ENCODE measurements at places on chromosomes 5 and 9.

DNA sequence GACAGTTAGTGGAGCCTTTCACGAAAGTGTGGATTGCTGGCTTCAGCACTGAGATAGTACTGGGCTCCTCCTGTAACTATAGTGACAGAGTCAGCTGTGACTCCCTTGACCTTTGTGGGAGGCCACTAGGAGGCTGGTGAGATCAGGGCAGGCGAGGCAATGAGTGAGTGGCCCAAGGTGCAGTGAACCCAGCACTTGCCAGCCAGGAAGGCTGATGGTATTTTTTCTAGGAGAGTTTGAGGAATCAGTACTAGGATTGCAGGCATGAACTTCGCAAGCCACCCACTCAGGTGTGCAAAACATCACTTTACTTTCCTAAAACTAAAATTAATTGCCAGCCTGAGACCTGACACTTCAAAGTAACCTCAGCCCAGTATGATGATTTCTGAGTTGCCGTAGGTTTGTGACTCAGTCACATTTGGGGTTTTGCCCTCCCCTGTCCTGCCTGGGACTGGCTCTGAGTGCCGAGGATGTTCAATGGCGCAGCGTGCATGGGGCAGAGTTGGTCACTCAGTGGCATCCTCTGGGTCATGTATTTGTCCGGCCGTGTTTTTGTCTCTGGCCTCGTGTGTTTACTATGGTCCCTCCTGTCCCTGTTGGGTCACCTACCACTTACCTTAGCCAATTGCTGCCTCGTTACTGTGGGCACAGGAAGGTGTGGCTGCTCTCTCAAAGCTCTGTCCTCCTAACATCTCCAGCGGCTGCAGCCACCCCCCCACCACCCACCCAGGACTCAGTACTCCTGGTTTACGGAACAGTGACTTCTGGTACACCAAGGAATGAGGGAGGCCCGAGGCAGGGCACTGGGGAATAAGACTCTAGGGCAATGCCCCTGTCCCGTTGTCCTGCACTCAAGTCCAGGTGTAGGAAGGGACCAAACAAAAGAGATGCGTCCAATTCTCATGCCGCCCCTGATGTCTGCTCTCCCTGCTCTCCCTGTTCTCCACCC is 67.2 kb downstream of the IL31RA start:
- H3K4me1 ChIP-seq = no peaks in the 10 kb centered on the region
- H3K27me3 ChIP-seq = no peaks in the 10 kb centered on the region
- H3K27ac ChIP-seq = no peak overlapping the region
- DNase-seq = no peak

DNA sequence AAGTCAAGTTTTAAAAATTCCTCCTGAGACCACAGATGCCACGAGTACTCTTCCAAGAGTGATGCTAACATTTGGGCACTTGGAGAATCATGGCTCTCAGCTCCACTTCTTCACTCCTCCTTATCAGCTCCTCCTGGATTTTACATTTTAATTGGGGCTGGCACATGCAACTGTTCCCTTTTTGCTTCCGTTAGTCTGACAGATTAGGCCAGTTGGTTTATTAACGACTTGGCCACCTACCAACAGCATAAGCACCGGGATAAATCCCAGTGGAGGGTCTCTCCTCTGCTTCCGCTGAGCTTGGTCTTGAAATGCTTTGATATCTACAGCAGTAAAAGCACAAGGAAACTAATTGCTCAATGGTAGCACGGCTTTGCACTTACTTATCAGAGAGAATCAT is 134.6 kb upstream of the RASEF start:
- no peak for DNase-seq
- H3K36me3 ChIP-seq = no peaks in the 10 kb centered on the region
- H3K27ac ChIP-seq = no peak overlapping the region

- no peak overlapping the region for H3K4me3 ChIP-seq
- H3K4me1 ChIP-seq = no peaks in the 10 kb centered on the region
- no peaks in the 10 kb centered on the region for H3K27me3 ChIP-seq
- no peak for DNase-seq
- no peaks in the 10 kb centered on the region for H3K36me3 ChIP-seq
- H3K27ac ChIP-seq = no peak overlapping the region
These were observed 82.0 kb upstream of the HAPLN1 start for GRCh38 chr5:83802686-83803085.

- H3K27ac ChIP-seq = no peak overlapping the region
- peaks cover 21% of the 10 kb centered on the region for H3K4me1 ChIP-seq
- no peaks in the 10 kb centered on the region for H3K36me3 ChIP-seq
- no peak for DNase-seq
These were observed 153.8 kb downstream of the GOLPH3 start for GRCh38 chr5:32020271-32020670.

DNA sequence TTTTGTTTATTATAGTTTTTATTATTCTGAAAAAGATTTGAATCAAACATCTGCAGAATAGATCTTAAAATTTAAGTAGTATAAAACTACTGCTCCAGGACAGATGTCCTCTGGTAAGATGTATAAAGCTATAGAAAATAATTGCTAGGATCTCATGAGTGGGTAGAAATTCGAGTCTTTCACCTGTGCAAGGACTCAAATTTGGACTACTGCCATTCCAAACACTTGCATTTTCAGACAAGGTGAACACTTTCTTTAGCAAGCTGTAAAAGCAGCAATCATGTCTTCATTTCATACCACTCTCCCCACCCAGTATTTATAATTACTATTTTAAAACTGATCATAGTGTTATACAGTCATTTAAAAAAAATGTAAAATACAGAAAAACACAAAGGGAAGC is 20.7 kb downstream of the SKP2 start:
- no peak overlapping the region for H3K27ac ChIP-seq
- no peak for DNase-seq
- H3K36me3 ChIP-seq = no peaks in the 10 kb centered on the region
- no peak overlapping the region for H3K4me3 ChIP-seq
- no peaks in the 10 kb centered on the region for H3K4me1 ChIP-seq
- no peaks in the 10 kb centered on the region for H3K27me3 ChIP-seq

- H3K4me3 ChIP-seq = no peak overlapping the region
- H3K27me3 ChIP-seq = no peaks in the 10 kb centered on the region
- DNase-seq = no peak
- no peaks in the 10 kb centered on the region for H3K4me1 ChIP-seq
- H3K27ac ChIP-seq = no peak overlapping the region
These were observed 61.3 kb upstream of the MTAP start for GRCh38 chr9:21741151-21741550.

DNA sequence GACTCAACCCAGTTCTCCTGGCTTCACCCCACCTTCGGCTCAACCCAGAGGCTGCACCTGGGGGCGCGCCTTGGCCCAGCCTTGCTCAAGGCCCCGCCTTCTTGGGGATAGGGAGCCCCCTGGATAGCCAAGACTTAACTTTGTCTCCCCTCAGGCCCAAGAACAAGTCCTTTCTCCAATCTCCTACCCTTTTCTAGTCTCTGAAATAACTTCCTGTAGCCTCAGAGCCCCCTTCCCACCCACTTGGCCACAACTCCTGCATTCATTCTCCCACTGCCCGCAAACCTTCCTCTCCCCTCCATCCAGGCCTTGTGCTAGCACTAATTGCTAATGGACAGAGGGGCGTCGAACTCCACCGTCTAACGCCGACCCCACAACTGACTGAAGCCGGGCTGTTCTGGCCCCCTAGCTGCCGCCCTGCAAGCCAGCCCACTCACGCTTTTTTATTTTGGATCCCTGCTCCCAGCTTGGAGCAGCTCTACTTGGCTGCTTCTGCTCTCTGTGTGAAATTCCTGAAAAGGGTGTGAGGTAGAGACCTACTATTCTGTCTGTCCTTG is 579 bp upstream of the ASTN2 start:
- no peaks in the 10 kb centered on the region for H3K36me3 ChIP-seq
- H3K4me1 ChIP-seq = peaks cover 14% of the 10 kb centered on the region
- DNase-seq = no peak
- H3K4me3 ChIP-seq = peak overlapping the region; percentile 32
- no peaks in the 10 kb centered on the region for H3K27me3 ChIP-seq
- H3K27ac ChIP-seq = no peak overlapping the region

DNA sequence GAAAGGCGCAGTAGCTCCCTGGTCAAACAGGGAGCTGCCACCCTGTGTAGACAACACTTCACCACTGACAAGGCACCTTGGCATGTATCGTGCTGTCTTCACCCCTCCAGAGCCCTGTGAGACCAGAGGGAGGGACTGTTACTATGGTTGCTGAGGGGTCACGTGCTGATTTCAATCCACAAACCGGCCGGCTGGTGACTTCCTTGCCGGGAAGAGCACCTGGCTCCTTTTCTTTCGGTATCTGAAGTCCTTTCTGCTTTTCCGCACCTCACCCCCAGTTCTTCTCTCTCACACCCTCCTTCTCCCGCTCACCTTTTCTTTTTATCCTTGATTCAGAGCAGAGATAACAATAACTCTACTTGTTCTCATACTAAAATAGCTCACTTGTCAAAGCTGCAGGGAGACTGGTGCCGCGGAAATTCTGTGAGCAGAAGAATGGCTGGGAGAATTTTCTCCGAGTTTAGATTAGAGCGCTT is 327.2 kb downstream of the ZSWIM6 start:
- no peaks in the 10 kb centered on the region for H3K4me1 ChIP-seq
- H3K27ac ChIP-seq = no peak overlapping the region
- no peak for DNase-seq
- H3K4me3 ChIP-seq = no peak overlapping the region
- H3K27me3 ChIP-seq = no peaks in the 10 kb centered on the region
- H3K36me3 ChIP-seq = no peaks in the 10 kb centered on the region

- no peaks in the 10 kb centered on the region for H3K27me3 ChIP-seq
- no peaks in the 10 kb centered on the region for H3K36me3 ChIP-seq
- DNase-seq = no peak
- H3K4me3 ChIP-seq = no peak overlapping the region
- H3K4me1 ChIP-seq = no peaks in the 10 kb centered on the region
These were observed 345.8 kb upstream of the KLF9 start for GRCh38 chr9:70760228-70760627.

GRCh38 chr5:167916261-167916691 is 375.2 kb upstream of the WWC1 start:
- H3K4me1 ChIP-seq = no peaks in the 10 kb centered on the region
- H3K36me3 ChIP-seq = no peaks in the 10 kb centered on the region
- H3K27ac ChIP-seq = no peak overlapping the region
- no peak for DNase-seq

- H3K36me3 ChIP-seq = no peaks in the 10 kb centered on the region
- H3K4me3 ChIP-seq = no peak overlapping the region
- H3K27ac ChIP-seq = peak overlapping the region; percentile 68
These were observed 29.9 kb downstream of the RUSC2 start for GRCh38 chr9:35519692-35520363.

DNA sequence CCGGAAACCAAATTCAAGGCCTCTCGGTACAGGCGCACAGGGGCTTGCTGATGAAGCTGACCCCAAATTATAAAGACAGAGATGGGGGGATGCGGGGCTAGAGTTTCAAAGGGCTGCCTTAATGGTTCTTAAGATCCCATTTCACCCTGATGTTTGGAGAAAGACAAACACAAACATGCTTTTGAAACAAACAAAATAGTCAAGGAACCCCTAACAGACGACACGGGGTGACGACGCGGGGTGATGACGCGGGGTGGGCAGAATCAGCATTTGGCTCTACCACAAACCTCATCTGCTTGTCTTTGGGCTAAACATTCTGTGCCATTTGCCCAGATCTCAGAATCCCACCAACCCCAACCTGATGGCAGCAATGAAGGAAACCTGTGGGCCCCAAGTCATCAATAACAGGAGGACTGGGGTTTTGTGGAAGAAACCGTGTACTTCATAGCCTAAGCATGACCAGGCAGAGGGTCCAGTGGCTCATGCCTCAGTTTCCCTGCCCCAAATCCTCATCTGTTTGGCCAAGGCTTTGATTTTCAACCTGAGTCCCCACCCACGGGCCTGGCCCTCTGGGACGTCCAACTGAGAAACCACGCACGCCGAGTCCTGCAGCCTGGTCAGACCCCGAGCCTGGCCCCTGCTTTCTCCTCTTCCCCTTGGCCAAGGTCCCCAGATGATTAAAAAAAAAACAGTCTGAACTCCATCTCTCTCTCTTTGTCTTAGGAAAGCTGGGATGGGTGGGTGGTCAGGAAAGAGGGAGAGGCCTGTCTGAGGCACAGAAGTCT is 148.5 kb downstream of the COL23A1 start:
- no peaks in the 10 kb centered on the region for H3K36me3 ChIP-seq
- no peaks in the 10 kb centered on the region for H3K4me1 ChIP-seq
- H3K27me3 ChIP-seq = no peaks in the 10 kb centered on the region
- DNase-seq = no peak
- H3K4me3 ChIP-seq = no peak overlapping the region

DNA sequence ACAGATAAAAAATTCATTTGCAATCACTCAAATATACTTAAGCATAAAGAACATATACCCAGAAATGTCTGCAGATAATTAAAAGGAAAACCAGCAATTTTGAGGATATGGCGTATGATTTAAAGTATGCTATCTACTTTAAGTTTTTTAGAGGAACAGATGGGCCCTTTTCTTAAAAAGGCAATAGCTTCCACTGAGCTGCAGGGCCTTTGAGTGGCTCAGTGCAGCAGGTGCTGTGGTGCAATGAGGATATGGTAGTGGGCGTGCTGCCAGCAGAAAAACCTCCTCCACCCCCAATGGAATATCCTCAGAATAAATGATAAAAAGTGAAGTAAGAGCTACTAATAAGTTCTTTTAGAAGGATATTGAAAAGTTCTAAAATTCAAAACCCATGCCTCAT is 814.5 kb downstream of the MTRR start:
- no peak overlapping the region for H3K4me3 ChIP-seq
- DNase-seq = no peak
- H3K36me3 ChIP-seq = no peaks in the 10 kb centered on the region
- H3K4me1 ChIP-seq = no peaks in the 10 kb centered on the region

- H3K27me3 ChIP-seq = no peaks in the 10 kb centered on the region
- H3K36me3 ChIP-seq = no peaks in the 10 kb centered on the region
- peak overlapping the region; percentile 53 for H3K4me3 ChIP-seq
- DNase-seq = no peak
- peaks cover 47% of the 10 kb centered on the region for H3K4me1 ChIP-seq
These were observed 556 bp upstream of the CDK9 start for GRCh38 chr9:127785023-127785932.

- H3K27ac ChIP-seq = no peak overlapping the region
- H3K4me3 ChIP-seq = no peak overlapping the region
- peaks cover 32% of the 10 kb centered on the region for H3K4me1 ChIP-seq
- H3K36me3 ChIP-seq = no peaks in the 10 kb centered on the region
- DNase-seq = no peak
These were observed 1.6 kb upstream of the CCDC69 start for GRCh38 chr5:151225475-151225874.
